NT2/D1 (cell line): ENCODE measurements at places on chromosomes 12 and 14.

GRCh38 chr12:77795699-77796098 lies 35.0 kb upstream of the NAV3 start:
- DNase-seq, result no peak

- no peak for DNase-seq
Observed at GRCh38 chr14:75476274-75476995, 45.8 kb upstream of the BATF start.

- no peak for DNase-seq
Observed at GRCh38 chr12:9731393-9731792, 1.5 kb downstream of the CLECL1 start.

DNA sequence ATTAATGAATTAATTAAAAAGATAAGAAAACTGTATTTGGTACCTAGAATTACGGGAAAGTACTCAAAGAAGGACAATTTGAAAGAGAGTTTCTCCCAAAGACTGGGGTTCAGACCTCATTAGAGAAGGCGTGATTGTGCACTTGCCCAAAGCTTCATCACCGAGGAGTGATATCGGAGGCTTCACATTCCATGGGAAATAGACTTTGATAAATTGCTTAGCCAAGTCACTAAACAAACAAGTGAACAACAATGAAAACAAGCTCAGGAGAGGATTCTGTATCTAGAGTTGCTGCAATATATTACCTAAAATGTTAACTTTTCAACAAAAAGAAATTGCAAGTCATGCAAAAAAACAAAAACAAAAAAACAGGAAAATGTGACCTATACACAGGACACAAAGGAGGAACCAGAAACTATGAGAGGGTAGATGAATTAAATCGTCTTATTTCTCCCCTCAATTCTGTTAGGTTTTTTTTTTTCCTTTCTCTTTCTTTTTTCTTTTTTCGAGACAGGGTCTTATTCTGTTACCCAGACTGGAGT lies 3.4 kb downstream of the SPATA7 start:
- DNase-seq, result no peak

DNA sequence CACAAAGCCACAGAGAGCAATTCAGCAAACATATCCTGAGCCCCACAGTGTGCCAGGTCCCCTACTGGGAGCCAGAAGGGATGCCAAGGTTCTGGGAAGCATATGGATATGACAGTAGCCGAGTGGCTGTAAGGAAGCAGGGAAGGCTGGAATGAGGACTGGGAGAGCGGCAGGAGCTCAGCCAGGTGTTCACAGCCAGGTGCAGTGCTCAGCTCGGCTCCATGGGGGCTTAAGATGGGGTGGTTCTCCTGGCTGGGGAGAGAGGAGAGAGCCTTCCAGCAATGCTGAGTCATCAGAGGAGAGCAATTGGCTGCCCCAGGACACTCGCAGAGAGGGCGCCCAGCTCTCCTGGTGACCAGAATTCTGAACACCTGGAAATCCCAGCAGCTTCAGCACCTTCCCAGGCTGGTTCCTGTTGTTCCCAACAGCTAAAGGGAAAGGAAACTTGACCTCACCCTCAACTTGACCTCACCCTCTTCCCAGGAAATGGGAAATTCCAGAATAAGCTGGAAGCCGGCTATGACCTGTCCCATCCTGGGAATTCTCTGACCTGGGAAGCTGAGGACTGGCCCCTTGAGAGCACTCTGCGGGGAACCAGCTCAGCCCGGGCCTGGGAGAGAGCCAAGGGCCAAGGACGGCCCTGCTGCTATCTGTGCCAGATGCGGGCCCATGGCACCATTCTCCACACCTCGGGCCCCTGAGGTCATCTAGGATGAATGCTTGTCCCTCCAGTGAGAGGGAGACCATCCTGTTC lies 34.6 kb downstream of the SLC6A12 start:
- no peak for DNase-seq

DNA sequence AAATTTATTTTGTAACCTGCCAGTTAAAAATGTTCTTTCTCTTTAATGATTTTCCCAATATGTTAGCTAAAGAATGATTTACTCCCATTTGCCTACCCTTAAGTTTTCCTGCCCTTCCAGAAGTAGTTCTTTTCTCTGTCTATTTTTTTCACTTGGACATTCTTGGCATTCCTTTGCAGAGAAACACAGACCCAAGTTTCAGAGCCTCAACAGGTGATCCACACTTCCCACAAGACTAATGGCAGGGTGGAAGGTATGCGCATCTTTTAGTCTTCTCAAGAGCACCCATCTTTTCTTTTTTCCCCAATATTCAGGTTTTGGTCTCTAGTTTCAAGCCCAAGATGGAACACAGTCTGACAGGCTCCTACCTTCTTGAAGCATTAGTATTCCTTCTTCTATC lies 420.7 kb downstream of the ADAMTS20 start:
- DNase-seq, result peak; percentile 54

GRCh38 chr12:11759899-11760298 lies 110.4 kb downstream of the ETV6 start:
- no peak for DNase-seq

- DNase-seq, result no peak
Observed at GRCh38 chr12:87266305-87266704, 762.9 kb downstream of the C12orf50 start.

DNA sequence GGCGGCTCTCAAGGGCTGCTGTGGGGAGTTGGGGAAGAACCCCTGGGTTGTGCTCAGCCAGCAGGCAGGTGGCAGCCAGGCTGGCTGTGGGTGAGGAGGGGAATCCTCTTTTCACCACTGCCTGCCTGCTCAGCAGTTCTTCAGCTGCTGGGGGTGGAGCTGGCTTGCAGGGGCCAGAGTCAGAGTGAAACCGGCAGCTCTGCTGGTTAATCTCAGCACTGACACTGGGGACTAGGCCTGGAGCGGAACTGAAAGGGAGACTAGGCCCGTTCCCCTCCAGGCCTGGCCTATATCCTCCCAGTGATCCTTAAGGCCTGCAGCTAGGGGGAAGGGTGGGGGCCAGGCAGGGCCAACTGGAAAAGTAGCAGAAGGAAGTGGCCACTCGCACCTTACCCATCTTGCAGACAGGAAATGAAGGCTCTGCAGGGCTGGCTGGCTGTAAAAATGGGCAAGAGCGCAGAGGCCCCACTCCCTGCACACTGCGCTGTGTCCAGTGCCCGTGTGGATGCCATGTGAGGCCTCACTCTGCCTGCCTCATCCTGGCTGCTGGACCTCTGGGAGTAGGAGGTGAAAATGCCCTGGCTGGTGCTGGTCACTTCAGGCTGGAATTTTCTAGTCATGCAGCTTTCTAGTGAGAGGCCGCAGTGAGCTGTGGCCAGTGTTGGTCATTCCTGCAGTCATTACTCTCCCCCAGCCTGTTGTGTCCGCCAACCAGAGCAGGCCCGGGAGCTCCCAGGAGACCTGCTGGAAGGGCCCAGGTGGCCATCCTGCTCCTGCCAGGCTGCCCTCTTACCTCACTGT lies 39.4 kb downstream of the SH2B3 start:
- DNase-seq, result no peak

DNA sequence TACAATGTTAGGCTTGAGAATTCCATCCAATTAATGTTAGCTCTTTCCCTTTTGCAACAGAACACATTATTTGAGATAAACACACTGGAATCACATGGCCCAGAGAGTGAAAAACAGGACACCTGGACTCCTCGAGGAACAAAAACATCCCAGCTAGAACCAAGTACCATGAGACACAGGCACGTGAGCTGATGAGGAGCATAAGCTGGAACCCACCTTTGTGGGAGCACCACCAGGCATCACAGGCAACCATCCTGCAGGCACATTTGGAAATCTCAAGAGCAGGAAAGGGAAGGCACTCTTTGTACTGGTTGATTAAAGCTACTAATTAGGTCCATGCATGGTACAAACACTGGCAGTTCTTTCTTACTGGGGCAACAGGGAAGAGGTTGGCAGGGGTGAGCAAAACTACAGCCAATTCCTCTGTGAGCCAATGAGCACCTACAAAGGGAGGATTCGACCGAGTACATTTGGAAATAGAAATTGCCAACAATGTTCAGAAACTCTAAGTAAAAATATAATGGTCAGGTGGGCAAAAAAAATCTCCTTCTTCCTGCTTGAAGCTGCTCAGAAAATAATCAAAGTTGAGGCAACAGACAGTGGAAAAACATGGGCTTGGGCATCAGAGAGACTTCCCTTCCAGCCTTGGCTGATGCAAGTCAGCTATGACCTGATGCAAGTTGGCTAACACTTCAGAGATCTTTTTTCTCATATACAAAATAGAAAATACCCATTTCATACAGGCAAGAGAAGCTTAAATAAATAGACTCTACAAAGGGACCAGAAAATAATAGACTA lies 216.7 kb downstream of the NUAK1 start:
- DNase-seq, result no peak

- DNase-seq, result no peak
Observed at GRCh38 chr14:94066089-94066676, 14.8 kb downstream of the DDX24 start.
